ENCODE measurements at places on chromosomes 5 and 9. TPM values are rescaled to one million over a fixed set of nuclear protein-coding genes. Genes with fewer than 3 reads are reported as not detected.

- DNase-seq = no peak
- no peaks in the 10 kb centered on the region for H3K27me3 ChIP-seq
- H3K27ac ChIP-seq = no peak overlapping the region
- H3K4me3 ChIP-seq = no peak overlapping the region
Observed at GRCh38 chr5:61431923-61432620, 100.0 kb downstream of the ZSWIM6 start.

- no peak overlapping the region for H3K27ac ChIP-seq
- H3K27me3 ChIP-seq = no peaks in the 10 kb centered on the region
- no peak overlapping the region for H3K4me3 ChIP-seq
- no peak for DNase-seq
Observed at GRCh38 chr5:147290261-147290660, 55.4 kb downstream of the STK32A start.

GRCh38 chr9:94904806-94905205, 178.3 kb downstream of the AOPEP start:
- no peak overlapping the region for H3K4me3 ChIP-seq
- no peaks in the 10 kb centered on the region for H3K4me1 ChIP-seq
- H3K27me3 ChIP-seq = no peaks in the 10 kb centered on the region
- H3K27ac ChIP-seq = no peak overlapping the region
- DNase-seq = no peak
- no peaks in the 10 kb centered on the region for H3K36me3 ChIP-seq

GRCh38 chr5:93998951-93999455, 257.6 kb upstream of the POU5F2 start:
- no peak overlapping the region for H3K27ac ChIP-seq
- H3K4me3 ChIP-seq = no peak overlapping the region
- H3K36me3 ChIP-seq = peaks cover 2% of the 10 kb centered on the region
- H3K27me3 ChIP-seq = no peaks in the 10 kb centered on the region

DNA sequence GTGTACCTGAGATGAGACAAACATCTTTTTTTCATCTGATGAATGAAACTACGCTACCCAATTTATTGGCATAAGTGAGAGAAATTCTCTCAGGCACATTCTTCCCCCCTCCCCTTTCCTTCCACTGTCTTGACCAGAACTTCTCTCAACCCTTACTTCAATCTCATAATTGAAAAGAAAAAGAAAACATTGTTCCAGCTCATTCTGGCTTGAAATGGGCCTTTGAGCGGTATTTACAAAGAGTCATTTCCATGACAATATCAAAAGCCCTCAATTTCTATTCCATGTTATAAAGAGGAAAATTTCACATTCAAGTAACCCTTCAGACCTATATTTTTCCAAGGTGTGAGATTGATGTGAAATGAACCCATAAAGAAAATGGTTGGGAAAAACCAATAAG, 145.9 kb downstream of the PCSK1 start:
- no peak overlapping the region for H3K4me3 ChIP-seq
- DNase-seq = no peak
- H3K27me3 ChIP-seq = no peaks in the 10 kb centered on the region
- no peaks in the 10 kb centered on the region for H3K4me1 ChIP-seq

DNA sequence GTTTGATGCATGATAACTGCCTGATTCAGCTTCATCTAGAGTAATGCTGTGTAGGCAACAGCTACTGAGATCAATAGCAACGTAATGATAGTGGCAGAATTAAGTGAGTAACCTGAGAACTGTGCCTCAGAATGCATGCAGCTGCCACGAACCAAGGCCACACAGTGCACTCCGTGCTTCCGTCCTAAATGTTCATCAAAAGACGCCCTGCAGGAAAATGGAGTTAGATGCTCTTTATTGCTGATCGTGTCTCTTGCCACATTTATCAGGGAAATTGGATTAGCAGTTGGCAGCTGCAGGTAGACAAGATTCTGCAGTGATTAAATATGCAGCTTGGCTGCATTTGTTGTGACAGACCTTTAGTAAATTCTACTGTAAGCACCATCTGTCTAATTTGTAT, 107.7 kb upstream of the TLX3 start:
- H3K27me3 ChIP-seq = no peaks in the 10 kb centered on the region
- no peak for DNase-seq
- H3K36me3 ChIP-seq = no peaks in the 10 kb centered on the region
- H3K4me1 ChIP-seq = no peaks in the 10 kb centered on the region
- no peak overlapping the region for H3K4me3 ChIP-seq

DNA sequence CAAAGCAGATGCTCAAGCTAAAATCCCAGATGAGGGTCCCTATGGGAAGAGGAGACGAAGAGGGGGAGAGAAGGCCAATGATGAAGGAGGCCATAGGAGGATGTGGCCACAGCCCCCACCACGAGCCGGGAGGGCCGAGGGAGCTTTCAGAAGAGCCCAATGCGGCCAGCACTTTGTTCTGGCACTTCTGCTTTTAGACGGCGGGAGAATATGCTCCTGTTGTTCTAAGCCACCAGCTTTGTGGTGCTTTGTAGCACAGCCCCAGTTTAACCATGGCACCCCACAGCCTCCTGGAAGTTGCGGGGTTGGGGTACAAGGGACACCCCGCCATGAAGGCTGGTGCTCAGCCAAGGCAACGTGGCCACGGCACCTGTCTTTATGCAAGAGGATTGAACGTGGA, 33.4 kb downstream of the LPCAT1 start:
- no peak overlapping the region for H3K4me3 ChIP-seq
- H3K27ac ChIP-seq = peak overlapping the region; percentile 96
- H3K27me3 ChIP-seq = no peaks in the 10 kb centered on the region
- H3K36me3 ChIP-seq = peaks cover 60% of the 10 kb centered on the region

DNA sequence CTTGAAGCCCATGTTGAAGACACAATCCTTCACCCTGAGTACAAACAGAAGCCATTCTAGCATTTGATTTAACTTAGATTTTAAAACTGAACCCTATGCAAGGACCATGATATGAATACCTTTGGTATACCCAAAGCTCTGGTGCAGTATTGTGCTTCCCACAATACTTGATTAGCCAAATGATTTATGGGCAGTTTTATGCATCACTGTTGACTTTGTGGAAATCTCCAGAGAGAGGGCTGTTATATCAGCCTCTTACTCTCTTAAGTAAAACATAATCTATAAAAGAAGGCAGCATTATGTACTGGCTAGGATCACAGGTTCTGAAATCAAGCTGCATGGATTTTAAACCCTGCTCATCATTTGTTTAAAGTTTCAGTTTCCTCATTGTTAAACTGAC, 762.8 kb downstream of the EFNA5 start:
- no peaks in the 10 kb centered on the region for H3K27me3 ChIP-seq
- no peak overlapping the region for H3K27ac ChIP-seq
- no peaks in the 10 kb centered on the region for H3K4me1 ChIP-seq

DNA sequence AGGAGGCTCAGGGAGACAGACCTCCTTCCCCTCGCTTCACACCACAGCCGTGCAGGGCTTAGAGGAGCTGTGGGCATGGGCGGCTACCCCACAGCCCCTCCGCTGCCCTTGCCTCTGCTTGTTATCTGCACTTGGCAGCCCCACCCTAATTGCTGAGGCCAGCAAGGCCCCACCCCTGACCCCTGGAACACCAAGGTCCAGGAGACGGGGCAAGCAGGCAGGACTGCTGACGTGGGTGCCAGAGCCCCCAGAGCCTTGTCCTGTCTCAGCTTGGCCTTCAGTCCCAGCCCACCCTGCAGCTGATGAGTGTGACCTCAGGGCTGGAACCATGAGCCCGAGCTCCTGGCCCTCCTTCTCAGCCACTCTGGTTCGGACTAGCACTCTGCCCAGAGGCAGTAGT, 29.1 kb upstream of the NEURL1B start:
- no peaks in the 10 kb centered on the region for H3K36me3 ChIP-seq
- peaks cover 6% of the 10 kb centered on the region for H3K27me3 ChIP-seq
- no peak overlapping the region for H3K27ac ChIP-seq
- no peak overlapping the region for H3K4me3 ChIP-seq
- no peaks in the 10 kb centered on the region for H3K4me1 ChIP-seq

DNA sequence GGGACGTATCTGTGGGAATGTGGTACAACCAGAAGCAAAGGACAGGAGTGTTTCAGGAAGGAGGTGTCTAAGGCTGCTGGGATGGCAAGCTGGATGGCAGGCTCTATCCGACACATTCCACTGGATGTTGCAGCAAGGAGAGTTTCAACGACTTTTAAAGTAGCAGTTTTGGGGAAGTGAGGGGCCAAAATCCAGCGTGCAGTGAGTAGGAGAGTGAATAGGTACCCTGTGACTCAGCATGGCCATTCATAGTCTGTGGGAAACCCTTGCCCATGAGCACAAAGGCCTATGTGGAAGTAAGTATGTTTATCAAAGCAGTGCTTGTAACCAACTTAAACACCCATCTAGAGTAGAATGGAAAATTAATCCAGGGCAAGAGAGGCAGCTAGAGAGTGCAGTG, 664.7 kb downstream of the ACTL7B start:
- DNase-seq = no peak
- no peak overlapping the region for H3K4me3 ChIP-seq
- H3K27me3 ChIP-seq = no peaks in the 10 kb centered on the region
- no peak overlapping the region for H3K27ac ChIP-seq
- H3K36me3 ChIP-seq = no peaks in the 10 kb centered on the region

CAMSAP1 gene
- total RNA-seq = 31.6 TPM

FBN2 gene
- total RNA-seq = not detected

SPOCK1 gene
- not detected for total RNA-seq

PDGFRB gene
- total RNA-seq = 3.6 TPM

FOXD4L4 gene
- total RNA-seq = 0.90 TPM

Measured in B cell (primary cell).